ENCODE measurements at places on chromosomes 6 and 20.

DNA sequence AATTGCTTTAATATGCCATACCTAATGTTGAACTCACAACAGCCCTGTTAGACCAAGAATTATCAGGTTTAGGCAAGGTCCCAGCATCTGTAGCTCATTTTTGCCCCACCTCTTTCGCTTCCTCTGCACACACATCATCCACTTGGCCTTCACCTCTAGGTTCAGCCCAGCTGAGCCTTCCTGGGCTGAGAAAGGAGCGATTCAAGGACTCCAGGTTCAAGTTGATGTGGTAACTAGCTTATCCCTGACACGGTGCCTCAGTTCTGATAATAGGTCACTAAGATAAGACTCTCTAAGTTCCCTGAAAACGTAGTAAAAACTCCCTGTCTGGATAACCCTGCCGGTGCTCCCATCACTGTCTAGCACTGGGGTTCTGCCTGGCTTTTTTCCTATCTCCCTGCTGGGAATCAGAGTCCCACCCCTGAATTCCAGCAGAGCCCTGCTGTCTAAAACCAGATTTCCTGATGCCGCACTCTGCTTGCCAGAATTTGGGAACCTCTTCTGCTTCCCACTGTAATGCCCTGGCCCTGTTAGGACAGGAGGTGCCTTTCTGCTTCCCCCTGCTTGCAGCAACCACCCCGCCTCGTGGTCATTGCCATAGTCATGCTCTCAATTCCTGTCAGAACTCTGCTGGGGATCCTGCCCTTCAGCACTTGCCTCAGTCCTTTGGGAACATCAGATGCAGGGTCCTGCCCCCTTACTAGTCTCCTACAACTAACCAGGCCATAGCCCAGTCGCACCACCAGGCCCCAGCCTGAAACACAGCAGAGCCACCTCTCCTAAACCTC lies 47.6 kb downstream of the ALDH8A1 start:
- DNase-seq: no peak

- no peak for DNase-seq
Measured at GRCh38 chr6:30312676-30313321, 13.9 kb upstream of the TRIM39 start.

GRCh38 chr6:28586962-28587745 lies 61.5 kb downstream of the GPX5 start:
- DNase-seq: no peak

DNA sequence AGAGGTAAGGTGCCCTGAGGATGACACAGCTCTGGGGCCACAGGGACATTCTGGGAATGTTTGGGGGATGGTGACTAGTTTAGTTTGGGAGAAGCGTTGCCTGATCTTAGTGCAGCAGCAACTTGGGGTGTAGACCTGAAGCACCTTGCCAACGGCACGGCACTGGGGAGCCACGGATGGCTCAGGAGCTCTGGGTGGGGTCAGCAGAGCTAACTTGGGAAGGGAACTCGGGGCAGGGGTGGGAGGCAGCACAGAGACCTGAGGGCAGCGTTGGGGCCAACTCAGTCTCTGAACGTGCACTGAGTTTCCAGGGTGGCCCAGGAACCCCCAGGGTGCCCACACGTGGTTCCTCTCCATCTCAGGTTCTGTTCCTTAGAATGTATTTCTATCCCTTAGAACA lies 14.9 kb downstream of the THBS2 start:
- DNase-seq: no peak

DNA sequence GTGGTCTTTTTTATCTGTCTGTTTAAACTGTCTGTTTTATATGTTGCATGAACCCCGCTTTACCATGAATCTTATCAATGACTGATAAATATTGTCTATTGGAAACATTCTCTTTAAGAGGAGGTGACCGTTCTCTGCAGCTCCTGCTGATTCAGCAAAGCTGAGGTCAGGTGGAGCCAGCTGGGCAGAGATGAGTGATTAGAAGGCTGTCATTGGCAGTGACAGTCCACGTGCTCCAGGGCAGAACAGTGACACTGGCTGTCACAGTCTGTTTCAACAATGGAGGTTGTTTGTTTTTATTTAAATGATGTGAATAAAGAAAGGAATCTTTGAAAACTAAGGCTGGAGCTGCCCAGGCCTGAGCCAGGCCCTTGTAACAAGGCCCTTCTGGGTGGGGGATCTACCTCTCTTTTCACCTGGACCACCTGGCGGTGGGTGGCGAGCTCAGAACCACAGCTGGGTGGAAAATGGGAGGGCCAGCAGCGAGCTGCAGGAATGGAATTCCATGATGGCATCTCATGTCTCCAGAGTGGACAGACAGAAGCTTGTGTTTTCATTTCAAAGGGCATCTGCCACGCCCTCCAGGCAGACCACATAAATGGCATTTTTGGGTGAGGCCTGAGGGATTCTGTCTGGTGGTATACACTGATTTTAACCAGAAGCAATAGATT lies 12.6 kb downstream of the SYNJ2 start:
- DNase-seq: no peak

- DNase-seq: no peak
Measured at GRCh38 chr6:98833057-98833306, 1.4 kb upstream of the POU3F2 start.

- no peak for DNase-seq
Measured at GRCh38 chr6:40380271-40380670, 206.9 kb downstream of the LRFN2 start.

DNA sequence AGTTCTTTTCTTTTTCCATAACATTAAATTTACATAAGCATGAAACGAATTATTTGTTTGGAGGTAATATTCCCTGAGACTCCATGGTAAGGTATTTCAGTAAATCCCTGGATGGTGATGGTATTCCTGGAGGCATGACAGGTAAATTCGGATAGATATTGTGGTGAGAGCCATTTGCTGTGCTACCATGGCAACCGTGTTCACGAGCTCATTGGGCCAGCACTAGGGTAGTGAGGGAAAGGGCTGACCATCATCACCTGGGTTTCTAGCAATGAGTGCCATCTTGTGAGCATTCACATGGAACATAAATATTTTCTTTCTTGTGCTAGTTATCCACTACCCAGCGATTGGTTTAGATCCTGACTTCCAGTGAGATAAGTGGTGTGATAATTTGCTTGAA lies 51.9 kb upstream of the GNRH2 start:
- no peak for DNase-seq

- DNase-seq: no peak
Measured at GRCh38 chr20:11847827-11848226, 69.9 kb upstream of the BTBD3 start.

DNA sequence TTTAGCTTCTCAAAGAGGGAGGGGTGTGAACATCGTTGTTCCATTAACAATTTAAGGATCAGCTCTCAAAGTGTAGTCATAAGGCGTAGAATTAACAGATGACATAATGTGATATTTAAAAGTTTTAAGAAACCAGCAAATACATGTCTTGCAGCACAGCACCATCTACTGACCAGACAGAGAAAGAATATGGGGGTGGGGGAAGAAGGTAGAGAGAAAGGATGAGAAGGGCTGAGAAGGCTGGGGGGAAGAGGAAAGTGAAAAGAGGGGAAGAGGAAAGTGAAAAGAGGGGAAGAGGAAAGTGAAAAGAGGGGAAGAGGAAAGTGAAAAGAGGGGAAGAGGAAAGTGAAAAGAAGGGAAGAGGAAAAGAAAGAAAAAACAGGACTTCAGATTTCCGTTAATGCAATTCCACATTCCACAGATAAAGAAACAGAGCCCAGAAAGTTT lies 80.9 kb downstream of the HAO1 start:
- DNase-seq: peak; percentile 31

DNA sequence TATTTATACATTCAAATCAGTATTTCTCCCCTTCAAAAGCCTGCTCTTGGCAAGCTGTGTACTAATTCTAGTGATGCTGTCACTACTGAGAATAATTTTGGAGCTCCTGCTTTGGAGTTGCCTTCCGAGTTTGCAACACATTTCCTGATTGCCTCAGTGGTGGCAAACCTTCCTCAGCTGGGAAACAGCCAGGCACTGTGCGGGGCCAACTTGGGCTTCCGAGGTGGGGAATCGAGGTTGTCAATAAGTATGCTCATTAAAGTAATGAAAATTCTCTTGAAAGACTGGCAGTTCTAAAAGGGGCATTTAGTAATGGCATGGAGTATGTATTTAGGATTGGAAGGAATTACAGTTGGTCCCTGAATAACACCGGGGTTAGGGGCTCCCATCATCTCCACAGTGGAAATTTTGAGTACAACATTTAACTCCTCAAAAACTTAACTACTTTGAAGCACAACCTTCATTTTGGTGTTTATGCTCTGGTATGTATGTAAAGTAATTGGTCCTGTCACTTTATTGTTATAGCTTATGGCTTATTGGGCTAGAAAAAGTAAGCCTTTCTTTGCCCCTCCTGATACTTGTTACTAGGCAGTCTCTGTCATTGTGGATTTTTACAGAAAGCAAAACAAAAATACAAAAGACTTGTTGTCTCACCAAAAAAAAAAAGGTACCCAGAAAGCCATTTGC lies 2.7 kb downstream of the PAQR8 start:
- DNase-seq: no peak

DNA sequence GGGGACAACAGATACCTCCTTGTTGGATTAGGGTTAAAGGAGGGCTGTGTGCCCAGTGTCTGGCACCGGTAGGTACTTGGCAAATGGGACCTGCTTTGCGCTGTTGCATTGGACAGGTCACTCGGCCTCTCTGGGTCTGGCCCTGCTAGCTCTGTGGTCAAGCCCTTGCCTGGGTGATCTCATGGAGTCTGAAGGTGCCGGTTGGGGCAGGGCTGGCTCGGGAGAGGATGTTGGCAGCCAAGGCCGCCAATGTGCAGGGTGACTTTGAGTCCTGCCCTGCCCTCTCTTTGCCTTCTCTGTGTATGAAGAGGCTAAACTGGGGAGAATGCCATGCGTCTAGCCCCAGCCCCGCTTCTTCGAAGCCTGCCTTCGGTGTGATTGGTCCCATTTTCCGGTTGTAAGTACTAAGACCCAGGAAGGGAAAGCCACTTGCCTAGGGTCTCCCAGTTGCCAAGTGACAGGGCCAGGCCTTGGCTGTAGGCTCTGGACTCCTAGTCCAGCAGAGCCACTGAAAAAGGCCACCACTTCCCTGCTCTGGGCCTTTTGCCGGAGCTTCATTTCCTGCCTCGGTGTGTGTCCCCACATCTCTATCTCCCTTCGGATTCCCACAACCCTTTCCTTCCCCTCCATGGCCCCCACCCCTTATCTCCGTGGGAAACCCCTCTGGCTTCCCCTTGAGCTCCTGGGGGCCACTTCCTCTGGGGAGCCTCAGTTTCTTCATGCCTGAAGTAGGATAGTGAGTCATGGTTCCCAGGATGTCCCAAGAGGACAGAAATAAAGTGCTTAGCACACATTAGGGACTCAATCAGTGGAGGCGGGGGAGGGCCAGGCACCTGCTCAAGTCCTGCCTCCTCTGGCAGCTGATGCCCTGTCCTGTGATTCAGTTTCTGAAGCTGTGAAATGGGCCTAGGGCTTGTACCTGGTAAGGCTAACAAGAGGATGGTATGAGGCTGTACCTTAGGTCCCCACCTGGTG lies 3.9 kb downstream of the SRC start:
- DNase-seq: no peak

DNA sequence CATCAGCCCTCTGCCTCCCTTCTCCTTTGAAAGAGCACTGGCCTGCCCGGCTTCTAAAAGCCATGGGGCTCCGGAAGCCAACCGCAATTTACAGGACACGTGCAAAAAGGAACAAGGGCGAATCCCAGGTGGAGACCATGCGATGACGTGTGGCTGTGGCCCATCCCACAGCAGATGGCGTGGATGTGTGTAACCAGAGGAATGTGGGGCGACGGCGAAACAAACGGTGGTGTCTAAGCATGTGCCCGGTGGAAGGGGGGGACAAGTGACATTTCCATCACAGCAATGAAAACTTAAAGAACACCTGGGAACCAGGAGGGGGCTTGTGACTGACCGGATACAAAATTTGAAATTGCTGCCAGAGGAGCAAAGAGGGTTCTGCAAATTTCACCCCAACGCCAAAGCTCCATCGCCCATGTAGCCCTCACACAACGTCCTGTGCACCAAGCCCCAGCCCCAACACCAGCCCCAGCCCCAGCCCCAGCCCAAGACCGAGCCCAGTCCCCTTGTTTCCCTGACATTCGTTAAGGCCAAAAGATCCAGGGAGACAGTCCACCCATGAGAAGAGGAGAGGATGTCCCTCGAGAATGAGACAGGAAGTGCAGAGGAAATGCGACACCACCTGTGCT lies 159.7 kb upstream of the ZNF337 start:
- no peak for DNase-seq

- no peak for DNase-seq
Measured at GRCh38 chr6:87197547-87197946, 42.2 kb downstream of the ZNF292 start.

DNA sequence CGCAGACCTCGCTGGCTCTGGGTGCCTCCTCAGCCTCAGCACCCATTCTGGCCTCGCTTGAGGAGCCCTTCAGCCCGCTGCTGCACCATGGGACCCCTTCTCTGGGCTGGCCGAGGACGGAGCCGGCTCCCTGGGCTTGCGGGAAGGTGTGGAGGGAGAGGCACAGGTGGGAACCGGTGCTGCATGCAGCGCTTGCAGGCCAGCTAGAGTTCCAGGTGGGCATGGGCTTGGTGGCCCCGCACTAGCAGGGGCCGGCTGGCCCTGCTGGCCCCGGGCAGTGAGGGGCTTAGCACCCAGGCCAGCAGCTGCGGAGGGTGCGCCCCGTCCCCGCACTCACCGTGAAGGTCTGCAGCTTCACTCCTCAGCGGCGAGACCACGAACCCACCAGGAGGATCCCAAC lies 30.4 kb downstream of the DEFB114 start:
- no peak for DNase-seq

DNA sequence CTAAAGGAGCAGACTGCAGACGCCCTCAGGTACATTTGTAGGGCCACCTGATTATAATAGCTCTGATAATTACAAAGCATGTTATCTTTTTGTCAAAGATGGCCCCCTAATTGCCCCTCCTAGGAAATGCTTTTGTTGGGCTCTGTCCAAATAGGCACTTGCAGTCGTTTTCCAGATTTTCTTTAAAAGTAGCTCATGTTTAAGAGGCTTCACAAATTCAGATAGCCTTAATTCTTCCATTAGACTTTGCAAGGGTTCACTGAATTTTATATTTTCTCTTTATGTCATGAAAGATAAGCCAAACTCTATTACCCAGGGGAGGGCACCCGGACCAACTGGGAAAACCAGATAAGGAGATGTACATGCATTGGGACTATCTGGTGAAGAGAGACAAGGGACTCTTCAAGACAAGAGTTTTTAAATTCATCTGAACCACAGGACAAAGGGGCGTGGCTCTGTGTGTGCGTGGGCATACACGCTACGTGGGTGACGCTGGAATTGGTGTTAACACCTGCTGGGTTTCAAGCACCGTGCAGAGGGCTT lies 95.6 kb downstream of the TOX2 start:
- no peak for DNase-seq

DNA sequence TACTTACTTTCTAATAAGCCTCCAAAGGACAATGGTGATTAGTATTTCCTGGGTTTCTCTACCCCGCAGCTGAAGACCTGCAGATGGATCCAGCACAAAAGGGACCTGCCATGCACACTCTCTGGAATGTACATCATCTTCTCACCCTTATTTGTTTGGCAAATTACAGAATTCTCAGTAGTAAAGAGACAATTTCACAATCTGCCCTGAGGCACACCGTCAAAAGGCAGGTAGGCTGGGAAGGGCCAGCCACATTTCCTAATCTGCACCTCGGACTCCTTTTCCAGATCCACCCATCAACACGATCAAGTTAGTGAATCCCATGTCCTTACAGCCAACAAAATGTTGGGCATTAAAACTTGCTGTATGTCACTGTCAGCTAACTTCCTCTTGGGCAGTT lies 4.9 kb downstream of the OVOL2 start:
- DNase-seq: no peak

Data from DND-41 (cell line).